ENCODE measurements at places on chromosomes 2 and 18. TPM values are rescaled to one million over a fixed set of nuclear protein-coding genes. Genes with fewer than 3 reads are reported as not detected.

DNA sequence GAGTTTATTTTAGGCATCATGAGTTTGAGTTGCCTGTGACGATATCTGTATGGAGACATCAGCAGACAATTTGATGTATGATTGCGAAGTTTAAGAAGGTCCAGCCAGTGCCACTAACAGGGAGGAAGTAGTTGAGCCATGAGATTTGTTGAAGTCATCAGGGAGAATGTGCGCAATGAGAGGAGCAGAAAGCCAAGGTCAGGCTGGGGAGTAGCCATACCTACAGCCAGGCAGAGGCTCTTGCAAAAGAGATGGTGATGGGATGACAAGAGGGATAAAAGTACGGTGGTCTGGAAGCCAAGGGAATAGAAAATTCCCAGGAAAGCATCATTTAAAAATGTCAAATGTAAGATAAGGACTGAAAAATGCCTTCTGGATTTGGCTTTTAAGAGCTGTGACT lies 51.2 kb downstream of the LIMS1 start:
- no peaks in the 10 kb centered on the region for H3K36me3 ChIP-seq
- H3K27me3 ChIP-seq = no peaks in the 10 kb centered on the region
- no peak overlapping the region for H3K27ac ChIP-seq
- H3K4me3 ChIP-seq = no peak overlapping the region
- no peak for DNase-seq

DNA sequence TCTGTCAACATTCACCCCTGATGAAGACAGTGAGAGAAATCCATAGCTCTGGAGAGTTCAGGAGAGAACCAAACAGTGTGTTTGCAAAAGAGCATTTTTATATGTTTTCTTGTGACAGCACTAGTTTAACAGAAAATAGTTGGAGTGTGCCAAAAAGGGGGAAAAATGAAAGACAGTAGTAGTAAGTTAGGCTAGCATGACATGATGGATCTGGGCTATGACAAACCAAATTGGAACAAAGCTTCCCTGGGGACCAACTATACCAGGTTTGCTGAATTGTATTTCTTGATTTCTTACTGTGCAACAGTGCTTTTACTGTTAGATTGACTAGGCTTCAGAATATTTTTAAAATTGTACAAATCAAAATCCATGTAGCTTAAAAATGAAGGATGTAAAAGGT lies 159.8 kb downstream of the ARHGAP15 start:
- H3K27ac ChIP-seq = no peak overlapping the region
- DNase-seq = no peak
- H3K4me1 ChIP-seq = no peaks in the 10 kb centered on the region
- H3K36me3 ChIP-seq = no peaks in the 10 kb centered on the region

DNA sequence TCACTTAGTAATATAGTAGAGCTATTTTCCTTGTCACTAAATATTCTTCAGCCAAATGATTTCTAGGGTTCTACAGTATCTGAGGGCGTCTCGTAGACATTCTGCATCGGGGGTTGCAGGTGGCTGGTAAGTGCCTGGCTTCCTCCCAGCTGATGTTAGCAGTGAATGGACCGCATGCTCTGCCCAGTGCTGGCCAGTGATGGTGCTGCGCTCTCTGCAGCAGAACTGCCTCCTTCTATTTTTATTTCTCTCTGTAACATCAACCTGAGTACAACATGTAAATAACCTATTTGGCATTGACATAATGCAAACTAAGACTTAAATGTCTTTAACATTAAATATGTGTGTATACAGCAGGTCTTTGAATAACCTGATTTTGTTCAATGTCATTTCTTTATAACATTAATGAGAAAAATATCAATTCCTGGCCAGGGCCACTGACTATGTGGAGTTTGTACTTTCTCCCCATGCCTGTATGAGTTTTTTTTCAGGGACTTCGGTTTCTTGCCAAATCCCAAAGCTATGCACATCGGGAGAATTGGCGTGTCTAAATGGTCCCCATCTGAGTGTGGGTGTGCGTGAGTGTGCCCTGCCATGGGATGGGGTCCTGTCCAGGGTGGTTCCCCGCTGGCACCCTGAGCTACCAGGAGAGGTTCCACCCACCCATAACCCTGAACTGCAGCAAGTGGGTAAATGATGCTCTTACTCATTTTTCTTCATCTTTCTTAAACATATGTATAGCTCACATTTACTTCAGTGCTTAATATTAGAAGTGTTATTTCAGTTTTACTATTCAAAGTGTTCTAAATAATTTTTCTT lies 278.2 kb upstream of the EPAS1 start:
- no peak overlapping the region for H3K27ac ChIP-seq
- H3K27me3 ChIP-seq = no peaks in the 10 kb centered on the region
- H3K4me1 ChIP-seq = peaks cover 10% of the 10 kb centered on the region
- no peak overlapping the region for H3K4me3 ChIP-seq
- H3K36me3 ChIP-seq = no peaks in the 10 kb centered on the region
- no peak for DNase-seq

The NEU2 gene
- not detected for total RNA-seq

The C2orf72 gene
- total RNA-seq = 3.9 TPM

The C1QL2 gene
- total RNA-seq = not detected

The ANKRD53 gene
- total RNA-seq = 0.97 TPM

Measured in endodermal cell (in vitro differentiated cells).